ENCODE measurements at places on chromosomes 7 and 10.

GRCh38 chr10:98921316-98921715, 314.3 kb downstream of the HPSE2 start:
- no peak for DNase-seq

GRCh38 chr7:123715198-123715597, 33.6 kb downstream of the WASL start:
- no peak for DNase-seq

GRCh38 chr10:103855424-103855823, at the start of gene SH3PXD2A:
TSS of gene SH3PXD2A (minus strand) at chr10:103855576. CDS start at chr10:103855266, 310 bp downstream.
- no peak for DNase-seq

- no peak for DNase-seq
These were observed 6.3 kb downstream of the CAMK2G start for GRCh38 chr10:73867871-73868631.

DNA sequence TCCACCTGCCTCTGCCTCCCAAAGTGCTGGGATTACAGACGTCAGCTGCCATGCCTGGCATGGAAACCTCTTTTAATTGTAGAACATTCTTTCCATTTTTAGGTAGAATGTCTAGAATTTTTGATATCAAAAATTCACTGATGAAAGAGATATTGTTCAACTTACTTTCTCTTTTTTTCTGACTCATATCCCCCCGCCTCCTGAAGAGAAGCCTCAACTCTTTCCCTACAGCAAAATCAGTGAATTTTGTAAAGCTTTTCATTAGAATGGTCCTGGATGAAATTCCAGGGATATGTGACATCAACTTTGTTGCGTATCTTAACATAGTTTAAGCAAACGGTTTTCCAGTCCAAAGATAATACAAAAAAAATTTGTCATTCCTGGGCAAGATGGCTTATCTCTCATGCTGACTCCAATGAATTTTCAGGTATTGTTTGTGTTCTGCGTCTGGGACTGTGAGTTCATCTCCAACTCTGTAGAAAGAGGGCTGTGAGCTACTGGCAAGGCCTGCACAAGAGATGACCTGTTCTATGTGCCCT, 256.8 kb downstream of the BMPER start:
- DNase-seq, result no peak

DNA sequence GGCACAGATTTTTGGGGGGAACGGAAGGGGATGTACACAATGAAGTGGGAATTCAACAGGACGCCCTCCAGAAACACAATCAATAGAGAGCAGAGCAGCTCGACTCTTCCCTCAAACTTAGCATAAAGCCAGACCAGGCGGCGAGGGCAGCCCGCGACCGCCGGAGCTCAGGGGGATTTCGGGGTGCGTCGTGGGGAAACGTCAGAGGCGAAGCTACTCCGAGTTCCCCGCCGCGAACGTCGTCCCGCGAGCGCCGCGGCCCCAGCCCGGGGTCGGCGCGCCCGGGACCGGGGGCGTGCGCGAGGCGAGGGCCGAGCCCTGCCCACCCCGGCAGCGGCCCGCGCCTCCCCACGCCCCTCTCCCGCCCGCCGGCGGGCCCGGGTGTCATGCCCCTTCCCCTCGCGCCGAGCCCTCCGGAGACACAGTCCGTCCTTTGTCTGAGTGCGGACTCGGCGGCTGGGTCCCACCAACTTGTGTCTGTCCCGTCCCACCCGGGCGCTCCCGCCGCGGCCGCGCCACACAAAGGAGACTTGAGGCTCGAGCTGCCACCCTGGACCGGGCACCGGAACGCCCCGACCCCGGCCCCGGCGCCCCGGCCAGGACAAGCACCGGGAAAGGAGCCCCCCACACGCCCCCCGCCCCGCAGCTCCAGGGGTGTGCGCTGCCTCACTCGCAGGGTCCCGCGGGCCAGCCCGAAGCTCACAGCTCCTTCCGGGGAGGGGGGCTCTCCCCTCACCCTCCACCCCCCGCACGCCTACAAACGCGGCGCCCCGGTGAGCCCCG, 634 bp downstream of the EZH2 start:
- no peak for DNase-seq

DNA sequence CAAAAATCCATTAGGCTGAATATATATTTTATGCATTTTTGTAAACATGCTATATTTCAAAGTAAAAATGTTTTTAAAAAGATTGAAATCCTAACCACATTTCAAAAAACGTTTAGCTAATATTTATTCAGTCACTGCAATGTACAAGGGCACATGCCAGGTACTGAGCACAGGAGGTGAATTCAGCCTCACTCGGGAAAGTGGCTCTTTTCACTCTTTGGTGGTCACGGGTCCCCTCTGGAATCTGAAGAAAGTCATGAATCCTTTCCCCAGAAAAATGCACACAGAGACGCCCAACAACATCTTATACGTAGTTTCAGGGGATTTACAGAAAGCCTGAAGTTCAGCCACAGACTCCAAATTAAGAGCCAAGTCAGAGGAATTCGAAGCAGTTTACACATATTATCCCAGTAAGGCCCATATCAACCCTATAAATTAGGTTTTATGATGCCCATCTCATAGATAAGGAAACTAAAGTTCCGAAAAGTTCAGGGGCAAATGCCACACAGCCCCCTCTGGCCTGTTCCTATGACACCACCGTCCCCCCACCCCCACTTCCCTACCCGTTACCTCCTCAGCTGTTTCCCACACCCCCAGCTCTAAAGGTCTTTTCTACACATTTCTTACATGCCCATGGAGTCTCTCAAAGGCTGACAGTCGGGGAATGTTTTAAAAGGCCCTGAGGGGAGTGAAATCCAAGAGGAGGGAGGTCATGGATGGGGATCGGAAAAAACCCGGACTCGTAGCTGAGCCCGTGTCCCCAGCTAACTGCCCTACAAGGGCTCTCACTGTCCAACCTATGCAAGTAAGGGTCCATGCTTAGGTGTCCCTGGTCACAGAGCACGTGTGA, 9.6 kb upstream of the SVOPL start:
- DNase-seq, result no peak

GRCh38 chr7:101625031-101625791, 3.9 kb downstream of the MYL10 start:
- DNase-seq, result no peak

DNA sequence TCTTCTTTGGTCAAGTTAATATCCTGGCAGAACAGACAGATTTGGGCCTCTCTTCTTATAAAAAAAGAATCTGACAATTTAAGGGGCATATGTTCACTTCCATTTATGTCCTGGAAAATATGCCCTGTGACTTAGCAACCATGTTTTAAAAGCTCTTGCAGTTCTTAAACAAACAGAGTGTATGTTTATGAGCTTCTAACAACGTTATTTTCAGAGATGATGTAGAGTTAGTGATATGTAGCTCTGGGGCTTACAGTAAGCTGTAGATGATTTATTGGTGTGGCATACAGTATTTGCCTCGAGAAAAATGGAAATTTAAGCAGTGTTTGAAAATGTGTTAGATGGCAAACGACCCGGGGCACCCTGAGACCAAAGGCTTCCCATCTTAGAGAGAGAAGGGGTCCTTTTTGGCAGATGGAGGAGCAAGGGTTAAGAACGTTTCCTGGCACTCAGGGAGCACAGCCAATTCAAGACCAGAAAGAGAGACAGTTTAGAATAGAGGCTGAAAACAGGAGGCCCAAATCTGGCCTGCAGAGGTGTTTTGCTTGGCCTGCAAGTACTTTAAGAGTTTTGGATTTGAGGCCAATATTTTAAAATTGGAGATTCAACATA, 397.5 kb downstream of the KCNMA1 start:
- no peak for DNase-seq

DNA sequence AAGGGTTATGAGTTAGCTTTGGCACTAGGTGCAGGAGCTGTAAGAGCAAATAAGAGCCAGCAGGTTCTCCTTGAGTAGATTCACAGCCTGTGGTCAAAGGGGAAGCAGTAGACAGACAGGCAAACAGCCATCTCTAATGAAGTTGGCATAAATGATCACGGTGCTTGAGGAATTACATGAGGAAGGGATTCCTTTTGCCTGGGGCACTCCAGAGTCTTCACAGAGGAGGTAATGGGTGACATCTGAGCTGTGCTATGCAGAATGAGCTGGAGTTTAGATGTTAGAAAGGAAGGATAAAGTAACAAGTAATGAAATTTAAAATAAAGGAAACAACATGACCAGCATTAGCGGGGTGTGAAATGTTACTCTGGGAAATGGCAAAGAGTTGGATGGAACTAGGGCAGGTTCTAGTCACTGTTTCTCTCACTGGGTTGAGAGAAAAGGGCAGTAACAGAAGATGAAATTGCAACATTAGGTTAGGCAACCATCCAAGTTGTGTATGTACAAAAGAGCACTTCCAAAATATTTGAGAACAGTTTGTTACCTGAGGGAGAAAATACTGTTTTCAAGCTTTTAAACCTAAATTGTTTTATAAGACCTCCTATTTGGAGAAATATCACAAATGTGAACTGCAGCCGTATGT, 613.8 kb downstream of the PHTF2 start:
- no peak for DNase-seq

DNA sequence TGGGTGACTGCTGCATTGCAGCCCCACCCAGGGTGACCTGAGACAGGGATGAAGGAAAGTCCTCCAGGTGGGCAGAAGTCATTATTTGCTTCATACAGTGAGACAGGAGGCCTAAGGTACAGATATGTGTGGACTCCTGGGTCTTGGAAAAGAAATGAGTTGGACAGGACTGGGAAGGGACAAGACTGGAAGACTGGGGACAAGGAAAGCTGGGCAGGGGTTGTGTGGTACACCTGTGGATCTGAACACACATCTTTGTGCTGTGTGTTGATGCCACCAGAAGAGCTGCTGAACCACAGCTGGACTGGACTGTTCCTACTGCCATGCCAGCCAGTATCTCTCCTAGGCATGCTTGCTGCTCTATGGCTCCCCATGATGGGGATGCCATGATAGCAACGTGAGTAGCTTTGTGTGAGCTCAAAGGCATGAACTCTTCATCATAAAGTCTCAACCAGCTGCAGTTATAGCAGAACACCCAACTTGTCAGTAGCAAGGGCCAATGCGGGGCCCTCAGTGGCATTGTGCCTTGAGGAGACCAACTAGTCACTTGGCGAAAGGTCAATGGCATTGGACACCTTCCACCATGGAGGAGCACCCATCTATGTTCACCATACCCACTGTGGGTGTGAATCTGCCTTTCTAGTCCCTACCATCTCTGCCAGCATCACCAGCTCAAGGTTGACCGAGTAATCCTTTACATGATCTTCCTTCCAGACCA, 76.0 kb upstream of the GRB10 start:
- no peak for DNase-seq

GRCh38 chr7:36946401-36946739, 222.1 kb upstream of the AOAH start:
- no peak for DNase-seq

- no peak for DNase-seq
These were observed 19.2 kb upstream of the OR6B1 start for GRCh38 chr7:143980746-143981510.

GRCh38 chr7:114519240-114519639, 104.6 kb downstream of the FOXP2 start:
- no peak for DNase-seq

DNA sequence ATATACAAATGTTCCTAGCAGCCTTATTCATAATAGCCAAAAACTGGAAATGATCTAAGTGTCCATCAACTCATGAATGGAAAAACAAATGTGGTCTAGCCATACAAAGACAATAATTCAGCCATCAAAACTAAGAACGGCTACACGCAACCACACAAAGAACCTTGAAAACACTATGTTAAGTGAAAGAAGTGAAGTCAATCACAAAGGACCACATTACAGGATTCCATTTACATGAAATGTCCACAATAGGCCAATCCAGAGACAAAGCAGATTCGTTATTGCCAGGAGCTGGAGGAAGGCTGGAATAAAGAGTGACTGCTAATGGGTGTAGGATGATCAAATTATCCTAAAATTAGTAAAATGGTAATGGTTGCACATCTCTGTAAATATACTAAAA, 21.1 kb downstream of the MKRN1 start:
- no peak for DNase-seq

DNA sequence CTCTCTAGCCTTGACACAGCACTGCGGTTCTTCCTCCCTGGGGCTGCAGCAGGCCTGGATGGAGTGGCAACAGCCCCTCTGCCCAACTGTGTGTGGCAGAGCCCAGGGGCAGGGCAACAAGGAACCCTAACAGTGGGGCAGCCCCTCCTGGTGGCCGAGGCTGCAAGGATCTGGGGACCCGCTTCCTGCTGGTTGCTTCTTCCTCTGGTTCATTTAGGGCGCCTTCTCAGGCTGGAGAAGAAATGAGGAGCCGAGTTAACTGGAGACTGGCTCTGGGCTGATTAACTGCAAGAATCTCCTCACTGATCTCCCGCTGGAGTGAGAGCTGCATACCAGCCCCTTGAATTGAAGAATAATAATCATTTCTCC, 80.1 kb upstream of the EMX2 start:
- DNase-seq, result no peak

DNA sequence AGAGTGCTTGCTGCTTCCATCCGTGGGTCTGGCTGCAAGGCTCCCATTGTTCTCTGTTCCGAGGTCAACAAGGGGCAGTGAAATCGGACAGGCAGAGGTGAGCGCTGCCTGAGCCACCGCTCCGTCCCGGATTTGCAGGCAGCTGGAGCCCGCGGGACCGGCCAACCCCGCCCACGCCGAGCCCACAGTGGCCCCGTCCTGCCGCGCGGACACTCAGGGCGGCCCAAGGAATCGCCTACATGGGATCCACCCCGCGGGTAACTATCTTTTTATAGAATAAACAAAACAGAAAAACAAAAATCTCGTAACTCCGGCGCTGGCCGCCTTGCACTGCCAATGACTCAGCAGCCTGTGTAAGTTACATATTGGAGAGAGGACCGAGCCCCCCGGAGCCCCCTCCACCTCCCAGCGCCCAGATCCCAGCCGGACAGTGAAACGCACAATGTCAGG, 1.9 kb downstream of the BNIP3 start:
- DNase-seq, result no peak

DNA sequence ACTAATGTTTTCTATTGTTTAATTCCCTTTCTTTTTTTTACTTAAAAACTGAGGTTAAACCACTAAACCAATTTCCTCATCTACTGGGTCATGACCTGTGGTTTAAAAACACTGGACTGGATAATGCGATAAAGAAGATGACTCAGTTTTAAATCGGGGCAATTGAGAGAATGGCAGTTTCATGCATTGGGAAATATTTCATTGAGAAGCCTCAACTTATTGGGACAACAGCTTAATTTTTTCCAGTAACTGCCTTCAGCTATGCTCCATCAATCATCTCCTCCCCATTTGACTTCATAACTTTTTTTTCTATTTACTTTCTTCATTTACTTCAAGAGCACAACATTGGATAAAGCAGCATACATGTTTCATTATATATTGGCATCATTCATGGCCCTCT, 61.8 kb upstream of the MET start:
- no peak for DNase-seq

DNA sequence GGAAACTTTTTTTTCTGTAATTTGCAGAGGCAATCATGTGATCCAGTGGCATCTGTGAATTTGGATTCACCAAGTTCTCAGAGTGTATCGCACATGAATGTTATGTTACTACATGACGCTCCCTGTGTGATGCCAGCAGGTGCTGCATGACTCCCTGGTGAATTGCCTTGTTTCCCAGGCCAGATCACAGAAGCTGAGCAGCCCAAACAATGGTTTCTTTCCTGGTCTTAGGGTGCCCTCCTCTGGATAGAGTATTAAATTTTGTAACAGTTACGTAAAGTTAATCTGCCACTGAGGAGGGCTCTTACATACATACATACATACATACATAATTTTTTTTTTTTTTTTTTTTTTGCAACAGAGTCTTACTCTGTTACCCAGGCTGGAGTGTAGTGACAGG, 3.6 kb downstream of the ZSCAN21 start:
- DNase-seq, result no peak
